ENCODE measurements at places on chromosomes 11 and 22.

DNA sequence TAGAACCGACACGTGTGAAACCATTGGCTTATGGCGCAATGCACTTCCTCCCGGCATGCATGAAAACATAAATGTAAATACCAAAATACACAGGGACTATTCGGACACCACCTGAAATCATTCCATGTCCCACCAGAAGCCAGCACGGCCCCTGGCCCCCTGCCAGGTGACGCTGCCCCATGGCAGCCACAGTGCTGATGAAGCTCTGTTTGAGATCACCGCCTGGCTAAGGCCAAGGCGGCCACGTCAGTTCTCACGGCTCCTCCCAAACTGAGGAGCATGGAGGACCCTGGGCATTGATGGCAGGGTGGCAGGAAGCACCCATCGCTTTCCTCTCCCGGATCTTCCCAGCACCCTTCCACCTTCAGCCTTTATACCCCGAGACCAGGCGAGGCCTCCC, 89.5 kb downstream of the CDKN1C start:
- DNase-seq, result no peak

DNA sequence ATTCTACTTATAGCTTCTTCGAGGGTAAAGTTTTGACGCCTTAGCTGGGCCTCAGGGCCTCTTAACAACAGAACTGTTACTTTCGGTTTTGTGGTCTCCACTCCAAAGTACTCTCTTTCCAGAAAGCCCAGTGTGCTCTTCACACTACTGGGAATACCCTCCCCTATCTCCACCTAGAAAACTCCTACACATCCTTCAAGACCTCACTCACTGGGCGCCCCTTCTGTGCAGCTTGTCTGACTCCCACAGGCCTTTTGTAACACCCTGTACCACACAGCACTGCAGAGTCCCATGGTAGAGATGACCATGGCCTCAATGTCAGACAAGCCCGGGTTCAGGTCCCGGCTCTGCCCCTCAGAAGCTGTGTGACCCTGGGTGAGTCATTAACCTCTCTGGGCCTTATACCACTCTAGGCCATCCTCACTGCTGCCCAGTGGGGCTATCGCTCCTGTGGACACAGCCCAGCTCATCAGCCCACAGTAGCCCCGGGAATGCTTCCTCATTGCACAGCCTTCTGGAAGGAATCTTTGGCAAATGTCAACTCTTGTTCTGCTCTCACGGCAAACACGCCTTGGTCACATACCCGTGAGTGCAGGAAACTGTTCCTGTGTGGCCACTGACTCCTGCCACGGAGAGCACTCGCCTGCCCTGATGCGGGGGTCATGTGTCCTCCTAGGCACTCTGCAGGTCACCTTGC, 51.4 kb downstream of the SHISAL1 start:
- DNase-seq, result no peak

- DNase-seq, result no peak
These were observed 117.6 kb downstream of the MPPED1 start for GRCh38 chr22:43529461-43529860.

DNA sequence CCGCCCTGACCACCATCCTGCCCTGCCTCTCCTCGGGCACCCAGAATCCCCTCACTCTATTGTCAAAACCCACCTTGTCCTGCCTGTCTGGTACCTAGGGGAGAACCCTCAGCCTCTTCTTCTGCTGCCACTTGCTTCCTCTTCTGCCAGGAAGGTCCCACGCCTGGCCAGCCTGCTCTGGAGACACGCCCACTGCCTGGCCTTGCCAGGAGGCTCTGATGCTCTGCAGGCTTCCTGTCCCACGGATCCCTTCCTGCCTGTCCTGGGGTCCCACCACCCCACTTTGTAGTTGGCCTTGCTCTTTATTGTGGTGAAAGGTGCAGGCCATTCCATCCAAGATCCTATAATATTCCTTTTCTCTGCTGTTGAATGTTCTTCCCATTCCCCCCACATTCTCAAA, 63.4 kb downstream of the BMAL1 start:
- no peak for DNase-seq

DNA sequence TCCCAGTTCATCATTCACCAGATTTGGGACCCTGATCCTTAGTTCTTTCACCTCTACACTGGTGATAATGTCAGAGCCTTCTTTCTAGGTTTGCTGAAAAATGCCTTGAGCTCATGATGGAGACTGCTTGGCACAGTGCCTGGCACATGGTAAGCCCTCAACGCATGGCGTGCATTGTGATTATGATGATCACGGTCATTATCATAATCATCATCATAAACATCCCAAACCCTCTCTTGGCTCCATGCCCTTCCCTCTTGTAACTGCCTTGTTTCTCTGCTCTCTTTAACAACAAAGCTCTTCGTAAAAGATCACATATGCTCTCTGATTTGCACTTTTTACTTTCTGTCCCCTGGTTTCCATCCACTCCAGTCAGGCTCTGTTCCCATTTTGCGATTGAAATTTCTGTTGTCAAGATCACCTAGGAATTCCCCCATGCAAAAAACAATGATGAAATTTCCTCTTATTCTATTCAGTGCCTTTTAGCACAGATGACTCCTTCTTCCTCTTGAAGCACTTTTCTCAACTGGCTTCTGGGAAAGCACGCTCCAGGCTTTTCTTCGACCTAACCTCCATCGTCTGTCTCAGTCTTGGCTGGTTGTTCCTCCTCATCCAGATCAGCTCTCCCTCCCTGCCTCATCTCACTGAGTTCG, 479.1 kb downstream of the OPCML start:
- DNase-seq, result no peak

- DNase-seq, result no peak
These were observed 7.6 kb upstream of the PARVG start for GRCh38 chr22:44173154-44173553.

DNA sequence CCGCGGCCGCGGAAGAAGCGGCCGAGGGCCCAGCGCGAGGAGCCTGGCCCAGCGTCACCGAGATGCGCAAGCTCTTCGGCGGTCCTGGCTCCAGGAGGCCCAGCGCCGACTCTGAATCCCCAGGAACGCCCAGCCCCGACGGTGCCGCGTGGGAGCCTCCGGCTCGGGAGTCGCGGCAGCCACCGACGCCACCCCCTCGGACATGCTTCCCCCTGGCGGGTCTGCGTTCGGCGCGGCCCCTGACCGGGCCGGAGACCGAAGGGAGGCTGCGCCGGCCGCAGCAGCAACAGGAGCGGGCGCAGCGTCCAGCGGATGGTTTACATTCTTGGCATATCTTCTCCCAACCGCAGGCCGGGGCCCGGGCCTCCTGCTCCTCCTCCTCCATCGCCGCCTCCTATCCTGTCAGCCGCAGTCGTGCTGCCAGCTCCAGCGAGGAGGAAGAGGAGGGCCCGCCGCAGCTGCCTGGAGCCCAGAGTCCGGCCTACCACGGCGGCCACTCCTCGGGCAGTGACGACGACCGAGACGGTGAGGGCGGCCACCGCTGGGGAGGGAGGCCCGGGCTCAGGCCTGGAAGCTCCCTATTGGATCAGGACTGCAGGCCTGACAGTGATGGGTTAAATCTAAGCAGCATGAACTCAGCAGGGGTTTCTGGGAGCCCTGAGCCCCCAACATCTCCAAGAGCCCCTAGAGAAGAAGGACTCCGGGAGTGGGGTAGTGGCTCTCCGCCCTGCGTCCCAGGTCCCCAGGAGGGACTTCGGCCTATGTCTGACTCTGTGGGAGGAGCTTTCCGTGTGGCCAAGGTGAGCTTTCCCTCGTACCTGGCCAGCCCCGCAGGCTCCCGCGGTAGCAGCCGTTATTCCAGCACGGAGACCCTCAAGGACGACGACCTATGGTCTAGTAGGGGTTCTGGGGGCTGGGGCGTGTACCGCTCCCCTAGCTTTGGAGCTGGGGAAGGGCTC, 1.2 kb downstream of the ARHGEF17 start:
- no peak for DNase-seq

- DNase-seq, result no peak
These were observed 6.2 kb upstream of the KCNA4 start for GRCh38 chr11:30023074-30023473.

DNA sequence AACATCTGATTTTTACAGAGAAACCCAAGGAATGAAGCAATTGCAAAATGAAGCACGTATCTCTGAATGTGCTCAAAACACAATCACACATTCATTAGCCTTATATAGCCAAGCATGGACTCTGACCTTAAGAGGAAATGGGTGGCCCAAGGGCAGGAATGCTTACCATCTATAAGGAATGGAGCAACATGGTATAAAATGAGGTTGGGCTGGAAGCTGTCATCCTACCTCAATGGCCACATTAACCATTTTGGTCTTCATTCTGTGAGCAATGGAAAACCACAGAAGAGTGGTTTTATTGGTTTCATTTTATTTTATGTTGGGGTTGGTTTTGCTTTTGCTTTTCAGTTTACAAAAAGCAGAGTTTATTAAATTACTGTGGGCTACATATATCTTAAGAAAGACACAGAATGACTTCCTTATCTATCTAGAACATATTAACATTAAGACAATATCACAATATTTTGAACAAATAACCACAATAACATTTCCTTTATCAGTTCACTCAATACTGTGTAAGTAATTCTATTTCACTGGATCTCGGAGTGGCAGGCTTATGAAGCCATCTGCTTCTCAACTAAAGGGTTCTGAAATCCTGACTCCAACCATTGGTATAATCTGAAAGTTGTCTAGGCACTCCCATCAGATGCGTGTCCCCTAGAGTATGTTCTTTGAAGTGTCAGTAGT, 10.8 kb upstream of the MS4A13 start:
- DNase-seq, result no peak

DNA sequence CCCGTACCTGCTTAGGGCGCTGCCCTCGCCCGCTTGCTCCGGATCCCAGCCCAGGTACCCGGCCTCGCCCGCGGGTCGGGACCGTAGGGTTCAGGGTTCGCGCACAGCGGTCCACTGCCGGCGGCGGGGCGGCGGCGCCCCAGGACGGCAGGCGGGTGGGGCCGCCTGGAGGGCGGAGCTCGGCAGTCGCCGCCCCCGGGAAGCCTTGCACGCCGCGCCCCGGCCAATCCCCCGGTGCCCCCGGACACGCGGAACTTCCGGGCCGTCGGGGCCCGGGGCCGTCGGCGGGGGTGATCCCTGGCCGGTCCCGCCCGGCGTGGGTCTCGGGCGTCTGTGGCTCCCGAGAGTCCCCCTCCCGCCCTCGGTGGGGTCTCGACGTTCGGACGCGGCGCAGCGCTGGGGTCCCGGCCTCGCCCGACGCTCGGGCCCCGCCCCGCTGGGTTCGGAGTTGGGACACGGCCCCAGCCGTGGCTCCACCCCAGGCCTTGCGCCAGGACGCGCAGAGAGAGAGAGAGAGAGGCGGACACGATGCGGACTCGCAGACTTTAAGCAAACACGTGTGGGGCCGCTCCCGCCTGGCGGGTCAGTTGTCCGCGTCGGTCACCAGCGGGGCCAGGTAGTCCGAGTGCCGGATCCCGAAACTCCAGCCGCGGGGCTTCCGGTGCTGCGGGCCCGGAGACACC, at the start of gene TYMP:
TYMP (minus strand) TSS at position 116 of the 683 bp plus-strand sequence. CDS start 303 bp downstream, outside the sequence.
- no peak for DNase-seq

DNA sequence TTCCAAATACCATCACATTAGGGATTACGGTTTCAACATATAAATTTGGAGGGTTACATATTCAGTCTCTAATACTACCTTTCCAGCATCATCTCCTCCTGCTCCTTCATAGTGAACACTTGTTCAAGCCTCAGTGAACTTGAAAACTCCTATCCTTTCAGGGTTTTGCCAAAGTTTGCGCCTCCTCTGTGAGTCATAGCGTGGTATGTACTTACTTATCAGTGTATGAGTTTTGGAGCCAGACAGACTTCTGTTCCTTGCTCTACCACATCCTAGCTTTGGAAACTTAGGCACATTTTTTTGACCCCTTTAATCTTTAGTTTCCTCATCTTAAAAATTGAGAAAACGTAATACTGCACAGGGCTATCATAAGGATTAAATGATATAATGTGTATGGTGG, 160.1 kb upstream of the ZC3H12C start:
- no peak for DNase-seq

DNA sequence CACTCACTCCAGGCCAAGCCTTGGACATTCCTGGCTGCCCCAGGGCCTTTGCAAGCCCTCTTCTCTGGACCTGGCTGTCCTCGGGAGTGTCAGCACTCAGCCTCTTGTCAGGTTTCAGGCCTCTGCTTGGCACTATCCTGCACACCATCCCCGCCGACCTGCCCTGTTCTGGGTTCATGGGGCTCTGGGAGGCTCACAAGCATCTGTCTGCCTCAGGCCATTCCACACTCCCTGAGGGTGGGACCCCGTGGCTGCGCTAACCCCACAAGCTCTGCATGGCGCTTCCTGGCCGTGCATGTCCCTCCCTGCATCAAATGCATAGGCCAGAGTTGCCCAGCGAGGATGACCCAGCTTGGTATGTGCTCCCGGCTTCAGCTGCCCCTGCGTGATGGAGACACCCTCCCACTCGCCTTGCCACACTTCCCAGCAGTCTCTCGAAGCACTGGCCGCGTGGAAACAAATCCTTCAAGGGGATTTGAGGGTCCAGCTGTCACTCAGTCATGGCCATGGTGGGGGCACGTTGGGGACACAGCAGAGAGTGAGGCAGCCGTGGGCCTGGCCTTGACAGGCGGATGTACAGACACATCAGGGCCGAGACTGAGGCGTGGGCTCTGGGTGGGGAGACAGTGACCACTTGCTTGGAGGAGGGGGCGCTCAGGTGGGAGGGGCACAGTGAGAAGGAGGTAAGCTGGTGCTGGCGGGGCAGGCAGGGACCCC, 87.3 kb downstream of the KCNQ1 start:
- DNase-seq, result no peak

Data from stimulated activated CD8-positive, alpha-beta memory T cell treated with anti-CD3 and anti-CD28 coated beads, Interleukin-15, amount 100 ng/mL, for 48 hours (primary cell).